ENCODE measurements at places on chromosomes 12 and 14.

DNA sequence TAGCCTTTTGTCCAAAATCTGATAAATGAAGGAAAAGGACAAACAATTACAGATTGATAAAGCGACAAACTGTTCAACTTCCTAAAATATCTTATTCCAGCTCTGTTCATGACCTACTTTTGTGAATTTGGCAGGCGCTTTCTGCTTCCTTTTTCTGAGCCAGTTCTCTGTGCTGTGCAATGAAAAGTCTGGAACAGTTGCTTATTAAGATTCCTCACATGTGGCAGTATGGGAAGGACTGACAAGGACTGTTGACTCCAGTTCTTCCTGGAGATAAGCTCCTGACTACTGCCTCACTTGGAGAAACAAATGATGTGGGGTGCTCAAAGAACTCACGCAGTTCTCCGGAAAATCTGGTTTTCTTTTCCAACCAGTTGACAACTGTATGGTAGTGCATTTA is 58.3 kb upstream of the ANP32D start:
- DNase-seq, result no peak

DNA sequence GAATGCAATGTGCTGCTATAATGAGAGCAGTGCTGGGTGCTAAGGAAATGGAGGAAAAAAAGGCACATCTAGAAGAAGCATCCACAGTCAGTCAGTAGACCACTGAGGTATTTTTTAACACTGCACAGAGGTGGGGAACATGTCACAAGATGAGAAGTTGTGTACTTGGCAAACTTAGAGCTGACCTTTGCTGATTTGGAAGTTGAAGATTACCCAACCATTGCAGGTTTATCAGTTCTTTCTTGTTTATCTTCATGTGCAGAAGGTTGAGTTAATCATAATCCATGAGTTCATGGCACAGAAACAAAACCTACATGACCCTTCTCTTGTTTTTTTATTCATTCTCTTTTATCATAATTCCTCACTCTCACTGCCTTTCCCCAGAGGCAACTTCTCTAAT is 3.2 kb upstream of the PAH start:
- no peak for DNase-seq

GRCh38 chr12:76201758-76202157 is 117.3 kb upstream of the NAP1L1 start:
- DNase-seq, result no peak

DNA sequence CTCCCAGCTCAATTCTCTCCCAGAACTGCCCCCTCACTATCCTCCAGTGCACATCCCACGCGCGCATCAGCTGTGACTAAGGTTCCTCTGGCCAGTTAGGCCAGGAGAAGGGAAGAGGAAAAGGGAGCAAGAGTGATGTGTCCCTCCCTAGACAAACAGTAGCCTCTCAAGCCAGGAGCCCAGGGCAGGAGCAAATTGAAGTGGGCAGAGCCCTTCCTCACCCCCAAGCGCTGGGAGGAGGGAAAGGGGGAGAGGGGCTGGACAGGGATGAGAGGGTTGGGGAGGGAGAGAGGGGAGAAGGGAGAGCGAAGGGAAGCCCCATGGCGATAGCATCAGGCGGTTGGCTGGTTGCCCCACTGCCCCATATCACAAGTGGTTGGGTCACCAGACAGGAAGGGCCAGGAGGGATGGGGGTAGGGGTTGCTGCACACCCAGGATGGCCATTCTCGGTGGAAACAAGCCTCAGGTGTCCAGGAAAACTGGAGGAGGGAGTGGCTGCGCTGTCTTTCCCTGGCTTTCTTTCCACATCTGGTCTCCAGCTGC is 1.1 kb downstream of the CD63 start:
- DNase-seq, result no peak

DNA sequence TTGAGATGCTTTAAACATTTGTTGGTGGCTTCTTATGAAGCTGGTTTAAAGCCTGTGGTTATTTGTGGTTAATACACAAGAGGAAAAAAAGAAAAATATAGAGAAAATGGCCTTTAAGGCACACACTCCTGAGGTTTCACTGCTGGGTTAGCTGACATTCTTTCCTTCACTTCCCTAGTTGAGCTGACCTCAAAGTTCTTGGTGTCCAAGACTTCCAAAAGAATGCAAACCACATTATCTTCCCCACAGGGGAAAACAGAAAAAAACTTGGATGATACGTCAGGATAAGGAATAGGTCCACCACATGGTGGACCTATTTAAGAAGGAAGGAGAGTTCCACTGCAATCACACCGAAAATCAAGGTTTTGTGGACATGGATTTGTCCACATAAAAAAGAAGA is 94.3 kb downstream of the SLC25A21 start:
- DNase-seq, result no peak

DNA sequence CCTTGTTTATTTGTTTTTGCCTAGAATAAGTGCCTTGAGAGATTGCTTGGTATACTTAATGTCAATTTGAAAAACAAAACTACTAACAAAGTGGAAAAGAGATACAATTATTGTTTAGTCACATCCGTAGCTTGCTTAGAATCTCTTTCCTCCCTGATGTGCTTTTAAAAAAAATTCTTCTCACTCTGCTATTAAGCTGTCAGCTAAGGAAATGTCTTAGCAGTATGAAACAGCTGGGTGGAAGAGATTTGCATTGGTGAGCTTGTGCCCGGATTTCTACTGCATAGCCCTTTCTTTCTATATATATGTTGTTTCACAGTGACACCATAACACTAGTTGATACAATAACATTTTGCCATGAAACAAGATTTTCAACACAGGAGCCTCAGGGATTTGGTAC is 229.4 kb upstream of the RGS6 start:
- no peak for DNase-seq

DNA sequence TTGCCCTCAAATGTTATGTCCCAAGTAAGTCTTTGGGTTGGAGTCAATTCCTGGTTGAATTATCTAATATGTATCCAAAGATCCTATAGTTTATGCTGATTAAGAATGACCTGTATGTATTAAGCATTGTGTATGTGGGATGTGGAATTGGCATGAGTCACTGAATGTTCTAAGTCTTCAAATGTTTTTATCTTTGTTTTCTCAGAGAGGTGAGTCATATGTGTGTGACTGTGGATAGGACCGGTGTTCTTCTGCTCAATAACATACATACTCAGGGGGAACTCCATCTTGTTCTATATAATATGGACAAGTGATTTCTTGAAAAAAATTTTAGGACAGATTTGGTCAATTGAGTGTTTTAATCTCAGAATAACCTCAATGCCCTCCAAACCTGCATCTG is 57.9 kb downstream of the NAV3 start:
- DNase-seq, result no peak

DNA sequence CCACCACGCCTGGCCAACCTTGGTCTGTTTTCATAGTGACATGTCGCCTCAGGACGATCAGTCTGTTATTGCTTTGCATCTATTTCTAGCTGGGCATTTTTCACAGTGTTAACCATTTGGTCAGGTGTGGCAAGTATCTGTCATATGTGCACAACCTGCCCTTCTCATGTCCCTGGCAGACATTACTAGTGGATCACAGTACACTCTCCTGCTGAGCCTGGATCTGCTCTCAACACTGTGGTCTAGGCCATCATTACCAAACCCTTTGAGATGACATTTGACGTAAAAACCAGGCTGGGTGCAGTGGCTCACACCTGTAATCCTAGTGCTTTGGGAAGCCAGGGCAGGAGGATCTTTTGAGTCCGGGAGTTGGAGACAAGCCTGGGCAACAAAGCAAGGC is 29.4 kb upstream of the NOS1 start:
- DNase-seq, result no peak

DNA sequence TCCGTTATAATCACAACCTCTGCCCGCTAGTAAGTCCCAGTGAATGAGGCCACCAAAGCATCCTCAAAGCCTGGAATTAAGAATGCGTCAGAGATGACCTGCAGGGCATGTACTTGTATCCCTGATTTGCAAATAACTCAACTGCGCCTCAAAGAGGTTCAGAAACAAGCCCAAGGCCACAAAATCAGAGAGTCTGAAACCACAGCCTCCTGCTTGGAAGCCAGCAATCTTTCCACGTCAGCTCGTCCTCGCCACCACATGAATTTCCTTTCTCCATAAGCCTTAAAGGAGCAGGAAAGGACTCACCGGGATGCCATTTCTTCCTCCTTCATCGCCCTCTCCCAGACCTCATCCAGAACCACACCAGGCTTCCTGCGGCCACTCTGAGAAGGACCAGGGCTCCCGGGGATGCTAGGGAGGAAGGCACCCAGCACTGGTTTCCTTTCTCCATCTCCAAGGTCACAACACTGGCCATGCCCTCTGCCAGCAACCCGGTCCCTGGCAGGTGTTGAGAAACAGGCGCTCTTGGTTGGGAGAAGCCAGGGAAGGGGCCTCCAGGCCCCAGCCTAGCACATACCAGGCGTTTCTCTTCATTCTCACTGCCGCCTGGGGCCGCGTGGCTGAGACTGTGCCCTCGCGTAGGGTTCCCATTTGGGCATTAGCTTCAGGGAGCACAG is 191.2 kb upstream of the DIO3 start:
- DNase-seq, result no peak

- no peak for DNase-seq
These were observed at the start of gene PTPN21 for GRCh38 chr14:88554457-88555286. TSS of gene PTPN21 (minus strand) at chr14:88555007. CDS start at chr14:88550417, 4,590 bp downstream.

GRCh38 chr12:24709216-24709615 is 239.7 kb downstream of the BCAT1 start:
- DNase-seq, result no peak

- no peak for DNase-seq
These were observed 16.6 kb upstream of the EEA1 start for GRCh38 chr12:92945659-92946220.

GRCh38 chr12:105696-106095 is 39.1 kb downstream of the IQSEC3 start:
- DNase-seq, result no peak

GRCh38 chr12:69932154-69932553 is 107.1 kb downstream of the MYRFL start:
- no peak for DNase-seq

DNA sequence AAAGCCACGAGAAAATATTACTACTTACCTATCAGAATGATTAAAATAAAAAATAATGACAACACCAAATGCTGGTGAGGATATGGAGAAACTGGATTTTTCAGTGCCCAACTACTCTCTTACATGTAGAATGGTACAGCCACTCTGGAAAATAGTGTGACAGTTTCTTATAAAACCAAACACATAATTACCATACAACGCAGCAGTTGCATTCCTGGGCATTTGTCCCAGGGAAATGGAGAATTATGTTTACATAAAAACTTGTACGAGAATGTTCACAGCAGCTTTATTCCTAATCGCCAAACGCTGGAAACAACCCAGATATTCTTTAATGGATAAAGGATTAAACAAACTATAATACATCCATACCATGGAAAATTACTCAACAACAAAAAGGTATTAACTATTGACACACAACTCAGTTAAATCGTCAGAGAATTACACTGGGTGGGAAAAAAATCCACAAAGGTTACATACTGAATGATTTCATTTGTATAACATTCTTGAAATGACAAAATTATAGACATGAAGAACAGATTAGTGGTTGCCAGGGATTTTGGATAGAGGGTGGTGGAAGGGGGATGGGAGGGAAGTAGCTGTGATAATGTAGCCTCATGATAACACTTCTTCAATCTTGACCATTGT is 35.4 kb downstream of the TAOK3 start:
- no peak for DNase-seq

GRCh38 chr12:12156116-12156515 is 85.4 kb downstream of the BCL2L14 start:
- no peak for DNase-seq

DNA sequence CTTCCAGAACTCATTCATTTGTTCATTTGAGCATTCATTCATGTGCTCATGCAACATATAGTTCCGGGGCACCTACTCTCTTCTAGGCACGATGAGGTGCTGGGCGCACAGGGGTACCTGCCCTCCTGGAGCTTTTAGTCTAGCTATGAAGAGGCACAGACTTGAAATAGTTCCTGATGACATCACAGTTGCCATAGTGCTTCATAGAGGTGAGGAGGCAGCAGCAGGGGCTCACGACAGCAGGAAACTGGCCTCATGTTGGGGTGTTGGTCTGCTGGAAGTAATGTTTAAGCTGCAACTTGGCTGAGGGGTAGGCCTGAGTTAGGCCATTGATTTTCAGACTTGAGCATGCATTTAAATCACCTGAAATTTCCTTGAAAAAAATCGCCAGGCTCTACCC is 195.5 kb downstream of the PHETA1 start:
- DNase-seq, result no peak

GRCh38 chr14:53915364-53916014 is 41.1 kb downstream of the BMP4 start:
- DNase-seq, result no peak

DNA sequence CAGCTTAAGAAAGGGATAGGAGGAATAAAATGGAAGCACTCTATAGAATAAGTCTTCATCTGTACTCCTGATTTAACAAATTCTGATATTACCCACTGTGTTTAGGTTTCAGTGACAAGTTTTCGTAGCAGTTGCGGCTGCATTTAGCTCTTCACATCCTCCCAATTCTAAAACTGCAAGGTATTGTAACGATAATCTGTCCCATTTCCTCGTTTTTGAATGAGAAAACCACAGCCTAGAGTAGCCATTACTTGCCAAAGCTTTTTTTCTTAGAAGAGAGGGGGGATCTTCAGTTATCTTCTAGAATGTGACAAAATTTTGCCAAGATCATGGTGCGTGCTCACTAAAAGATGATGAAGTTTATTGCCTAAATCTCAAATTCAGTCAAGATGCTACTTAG is 155.8 kb downstream of the PDE3A start:
- DNase-seq, result no peak

Data from T-helper 9 cell (primary cell).